Glomerular endothelial cell (primary cell): ENCODE measurements at places on chromosomes 6 and 20.

DNA sequence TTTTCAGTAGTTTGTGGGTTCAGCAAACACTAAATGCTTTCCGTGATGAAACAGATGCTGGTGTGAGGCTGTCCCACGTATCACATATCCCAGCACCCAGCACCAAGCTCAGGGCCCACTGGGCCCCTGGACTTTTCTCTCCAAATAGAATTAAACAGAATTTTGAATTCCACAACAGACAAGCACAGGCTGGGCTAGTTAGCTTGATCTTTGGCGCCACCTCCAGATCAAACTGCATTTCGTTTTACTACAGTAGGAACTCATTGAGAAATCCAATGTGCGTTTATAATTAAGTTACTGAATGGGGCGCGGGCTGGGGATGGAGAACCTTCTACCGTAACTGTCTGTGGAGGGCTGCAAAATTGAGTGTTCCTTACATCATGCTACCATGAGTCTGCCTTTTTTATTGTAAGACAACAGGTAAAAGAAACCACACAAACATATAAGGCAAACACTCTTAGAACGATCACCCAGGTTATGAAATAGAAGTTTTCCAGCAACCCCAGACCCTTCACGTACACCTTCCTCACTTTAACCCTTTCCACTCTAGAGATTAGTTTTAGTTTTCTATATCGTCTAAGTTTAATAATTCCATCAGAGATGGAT lies 107.8 kb downstream of the ZFP64 start:
- DNase-seq = peak; percentile 37

- DNase-seq = no peak
These were observed 189.7 kb downstream of the EDN1 start for GRCh38 chr6:12479881-12480280.

- peak; percentile 44 for DNase-seq
These were observed 49.2 kb downstream of the RARS2 start for GRCh38 chr6:87540539-87540938.

DNA sequence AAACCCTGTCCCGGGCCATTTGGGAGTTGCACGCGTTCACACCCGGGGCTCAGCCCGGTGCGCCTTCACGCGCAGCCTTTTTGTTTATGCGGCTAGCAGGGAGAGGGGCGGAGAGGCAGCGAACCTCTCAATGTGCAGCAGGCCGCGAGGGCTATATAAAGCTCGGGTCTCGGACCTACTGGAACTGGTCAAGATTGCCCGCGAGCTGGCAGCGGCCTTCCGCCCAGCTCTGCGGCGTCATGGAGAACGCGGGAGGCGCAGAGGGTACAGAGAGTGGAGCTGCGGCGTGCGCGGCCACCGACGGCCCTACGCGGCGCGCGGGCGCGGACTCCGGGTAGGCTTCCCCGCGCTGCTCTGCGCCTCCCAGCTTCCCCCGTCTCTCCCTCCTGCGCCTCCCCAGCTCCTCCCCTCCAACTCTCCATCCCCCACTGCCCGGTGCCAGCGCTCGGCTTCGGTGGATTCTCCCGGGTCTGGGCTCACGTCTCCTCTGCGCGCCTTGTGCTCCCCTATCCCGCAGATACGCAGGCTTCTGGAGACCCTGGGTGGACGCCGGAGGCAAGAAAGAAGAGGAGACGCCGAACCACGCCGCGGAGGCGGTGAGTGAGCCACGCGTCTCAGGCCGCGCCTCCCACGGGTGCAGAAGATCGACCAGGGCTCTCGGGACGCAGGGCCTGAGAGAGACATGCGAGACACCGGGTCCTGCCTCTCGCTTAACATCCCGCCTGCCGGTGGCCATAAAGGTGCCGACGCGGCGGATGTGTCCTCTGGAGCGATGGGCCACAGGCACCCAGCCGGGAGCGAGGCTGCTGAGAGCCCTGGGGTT lies at the start of gene RIPPLY2:
Gene RIPPLY2, plus strand, starts transcription at position 183 of the 823 bp plus-strand sequence. Its CDS starts 57 bp downstream, at position 240.
- no peak for DNase-seq

DNA sequence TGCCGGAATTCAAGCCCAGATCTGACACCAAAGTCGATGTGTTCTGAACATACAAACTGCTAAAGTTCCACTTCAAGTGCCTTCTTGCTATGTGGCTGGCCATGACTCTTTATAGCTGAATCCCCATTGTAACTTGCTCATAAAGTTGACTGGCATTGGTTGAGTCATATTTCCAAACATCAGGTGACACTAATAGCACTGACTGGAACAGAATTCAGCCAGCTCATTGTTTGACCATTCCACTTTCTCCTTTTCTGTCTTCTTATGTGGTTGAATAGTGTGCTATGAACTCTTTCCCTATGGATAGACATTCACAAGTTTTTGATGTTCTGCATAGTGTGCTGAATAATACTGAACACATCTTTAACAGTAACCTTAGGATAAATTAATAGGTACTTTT lies 266.2 kb upstream of the ZFP64 start:
- DNase-seq = no peak

GRCh38 chr6:45115696-45116095 lies 212.4 kb upstream of the RUNX2 start:
- DNase-seq = no peak

DNA sequence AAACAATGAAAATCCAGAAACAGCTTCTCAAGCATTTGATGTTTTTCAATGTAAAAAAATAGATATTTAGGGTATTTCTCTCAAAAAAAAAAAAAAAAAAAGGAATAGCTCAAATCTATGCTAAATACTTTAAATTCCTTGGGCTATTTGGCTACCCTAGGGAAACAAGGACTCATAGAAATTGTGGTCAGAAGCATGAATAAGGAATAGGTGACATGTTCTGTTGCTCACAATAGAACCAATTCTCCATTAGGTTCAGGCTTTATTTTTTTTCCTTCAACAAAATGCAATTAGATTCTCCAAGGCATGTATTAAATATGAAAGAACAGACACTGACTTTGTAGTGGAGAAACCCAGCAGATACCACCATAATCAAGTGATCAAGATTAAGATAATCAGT lies 904.3 kb upstream of the FLRT3 start:
- no peak for DNase-seq

GRCh38 chr6:32424589-32425300 lies 14.9 kb upstream of the HLA-DRA start:
- no peak for DNase-seq

DNA sequence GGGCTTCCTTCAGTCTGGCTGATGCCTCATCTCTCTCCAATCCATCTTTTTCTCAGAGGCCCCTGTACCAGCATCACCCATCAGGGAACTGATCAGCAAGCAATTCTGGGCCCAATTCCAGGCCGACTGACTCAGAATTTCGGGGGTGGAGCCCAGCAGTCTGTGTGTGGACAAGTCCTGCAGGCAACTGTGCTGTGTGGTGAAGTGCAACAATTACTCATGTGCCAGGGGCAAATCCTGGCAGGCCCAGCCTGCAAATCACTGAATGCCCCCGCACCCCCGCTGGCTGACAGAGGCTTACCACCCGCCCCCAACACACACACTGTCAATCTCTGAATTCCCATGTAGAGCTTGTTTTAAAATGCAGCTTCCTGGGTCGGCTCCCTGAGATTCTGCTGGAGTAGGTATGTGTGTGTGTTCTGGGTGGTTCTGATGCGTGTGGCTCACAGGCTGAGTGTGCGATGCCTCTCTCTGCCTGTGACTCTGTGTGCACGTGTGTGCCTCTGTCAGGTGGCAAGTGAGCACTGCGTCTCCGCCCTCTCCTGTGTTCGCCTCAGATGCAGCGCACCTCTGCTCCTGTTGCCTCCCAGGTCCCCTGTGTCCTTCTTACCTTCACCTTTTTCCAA lies 45.4 kb downstream of the SSR1 start:
- no peak for DNase-seq

GRCh38 chr6:101212640-101213039 lies 180.9 kb upstream of the GRIK2 start:
- DNase-seq = no peak

- DNase-seq = no peak
These were observed 366.3 kb downstream of the CDKAL1 start for GRCh38 chr6:20900389-20901160.

DNA sequence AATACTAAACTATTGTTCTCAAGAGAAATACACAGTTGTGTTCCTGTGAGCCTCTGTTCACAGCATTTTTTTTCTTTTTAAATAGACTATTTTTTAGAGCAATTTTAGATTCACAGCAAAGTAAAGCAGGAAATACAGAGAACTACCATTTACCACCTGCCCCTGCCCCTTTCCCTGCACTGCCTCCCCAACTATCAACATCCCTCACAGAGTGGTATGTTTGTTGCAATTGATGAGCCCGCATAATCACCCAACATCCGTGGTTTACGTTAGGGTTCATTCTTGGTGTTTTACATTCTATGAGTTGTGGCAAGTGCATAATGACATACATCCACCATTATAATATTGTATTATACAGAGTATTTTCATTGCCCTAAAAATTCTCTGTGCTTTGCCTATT lies 71.6 kb upstream of the TNFAIP3 start:
- DNase-seq = no peak

GRCh38 chr6:118679327-118679901 lies 28.0 kb upstream of the CEP85L start:
- DNase-seq = no peak

DNA sequence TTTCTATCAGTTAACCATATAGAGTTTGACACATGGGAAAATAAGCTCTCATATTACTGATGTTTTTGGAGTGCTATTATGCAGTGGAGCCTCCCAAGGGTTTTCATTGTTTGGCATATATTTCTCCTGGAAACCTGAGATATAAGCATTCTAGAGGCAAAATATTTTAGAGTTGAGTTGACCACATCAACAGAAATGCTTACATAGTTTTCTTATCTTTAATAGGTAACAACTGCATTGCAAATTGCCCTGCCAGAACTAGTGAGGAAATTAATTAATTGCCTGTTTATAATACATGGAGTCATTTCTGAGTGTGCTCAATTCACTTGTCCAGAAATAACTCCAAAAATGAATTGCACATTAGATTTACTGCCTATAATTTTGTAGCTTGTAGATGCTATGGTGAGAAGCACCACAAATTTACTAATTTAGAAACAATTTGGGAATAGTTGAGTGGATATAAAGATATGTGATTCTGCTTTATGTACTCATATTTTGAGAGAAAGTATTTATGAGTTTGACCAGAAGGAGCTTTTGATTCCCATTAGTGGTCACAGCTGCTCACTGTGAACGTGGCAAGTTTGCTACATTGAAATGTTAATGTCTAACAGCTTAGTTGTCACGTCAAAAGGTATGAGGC lies 288.7 kb downstream of the CD109 start:
- no peak for DNase-seq

- DNase-seq = no peak
These were observed 142.9 kb downstream of the RNASET2 start for GRCh38 chr6:166813461-166813860.

DNA sequence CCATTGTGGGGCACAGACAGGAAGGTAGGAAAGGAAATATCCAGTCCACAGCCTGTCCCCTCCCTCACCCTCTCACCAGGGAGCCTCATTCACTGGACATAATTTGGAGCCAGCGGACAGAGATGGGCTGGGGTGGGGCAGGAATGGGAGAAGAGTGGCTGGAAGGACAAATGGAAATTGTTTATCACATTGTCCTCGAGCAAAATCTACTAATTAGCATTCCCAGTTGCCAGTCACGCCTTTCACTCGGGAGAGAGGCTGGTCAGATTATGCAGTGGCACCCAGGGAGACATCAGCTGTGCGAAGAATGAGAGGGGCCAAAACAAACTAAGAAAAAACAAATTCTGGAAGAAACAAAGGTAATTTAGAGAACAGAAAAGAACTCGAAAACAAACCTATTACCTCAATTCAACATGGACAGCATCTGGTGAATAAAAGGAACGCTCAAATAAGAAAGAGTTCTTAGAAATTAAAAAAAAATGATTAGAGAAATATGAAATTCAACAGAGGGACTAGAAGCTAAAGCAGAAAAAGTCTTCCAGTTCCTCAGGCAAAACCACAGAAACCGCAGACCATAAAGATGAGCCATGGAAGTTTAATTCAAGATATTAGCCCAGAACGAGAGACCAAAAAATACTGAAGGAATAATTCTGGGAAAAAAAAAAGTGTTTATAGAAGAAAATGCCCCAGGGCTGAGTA lies 108.5 kb upstream of the RALGAPA2 start:
- no peak for DNase-seq

DNA sequence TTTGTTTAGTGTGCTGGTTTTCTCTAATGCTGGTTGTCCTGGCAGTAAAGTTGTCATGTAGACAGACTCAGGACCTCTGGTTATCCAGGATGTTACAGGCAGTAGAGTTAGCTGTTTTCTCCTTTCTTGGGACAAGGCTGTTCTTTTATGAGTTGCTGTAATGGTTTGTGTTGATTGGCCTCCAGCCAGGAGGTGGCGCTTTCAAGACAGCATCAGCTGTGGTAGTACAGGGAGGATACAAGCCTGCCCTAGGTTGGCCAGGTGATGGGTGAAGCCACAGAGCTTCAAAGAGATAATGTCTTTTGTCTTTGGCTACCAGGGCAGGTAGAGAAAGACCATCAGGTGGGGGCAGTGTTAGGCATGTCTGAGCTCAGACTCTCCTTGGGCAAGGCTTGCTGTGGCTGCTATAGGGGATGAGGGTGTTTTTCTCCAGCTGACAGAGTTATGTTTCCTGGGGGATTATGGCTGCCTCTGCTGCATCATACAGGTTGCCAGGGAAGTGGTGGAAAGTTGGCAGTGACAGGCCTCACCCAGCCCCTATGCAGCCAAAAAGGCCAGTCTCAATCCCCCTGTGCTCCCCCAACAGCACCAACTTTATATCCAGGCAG lies 127.2 kb upstream of the TAB2 start:
- DNase-seq = no peak

DNA sequence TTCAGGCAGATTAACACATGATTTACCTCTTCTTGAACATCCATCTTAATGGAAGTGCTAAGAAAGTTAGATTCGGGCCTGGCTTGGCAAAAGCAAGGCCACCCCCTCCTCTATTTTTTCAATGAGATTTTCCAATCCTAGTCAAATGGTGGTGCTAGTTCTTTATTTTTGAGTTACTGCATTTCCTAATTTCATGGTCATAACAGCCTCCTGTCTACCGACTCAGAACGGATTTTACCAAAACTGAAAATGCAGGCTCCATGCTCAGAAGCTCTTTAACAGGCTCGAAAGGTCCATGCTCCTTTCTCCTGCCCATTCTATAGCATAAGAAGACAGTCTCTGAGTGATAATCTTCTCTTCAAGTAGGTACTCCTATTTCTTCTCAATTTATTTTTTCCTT lies 117.2 kb upstream of the ESR1 start:
- no peak for DNase-seq

DNA sequence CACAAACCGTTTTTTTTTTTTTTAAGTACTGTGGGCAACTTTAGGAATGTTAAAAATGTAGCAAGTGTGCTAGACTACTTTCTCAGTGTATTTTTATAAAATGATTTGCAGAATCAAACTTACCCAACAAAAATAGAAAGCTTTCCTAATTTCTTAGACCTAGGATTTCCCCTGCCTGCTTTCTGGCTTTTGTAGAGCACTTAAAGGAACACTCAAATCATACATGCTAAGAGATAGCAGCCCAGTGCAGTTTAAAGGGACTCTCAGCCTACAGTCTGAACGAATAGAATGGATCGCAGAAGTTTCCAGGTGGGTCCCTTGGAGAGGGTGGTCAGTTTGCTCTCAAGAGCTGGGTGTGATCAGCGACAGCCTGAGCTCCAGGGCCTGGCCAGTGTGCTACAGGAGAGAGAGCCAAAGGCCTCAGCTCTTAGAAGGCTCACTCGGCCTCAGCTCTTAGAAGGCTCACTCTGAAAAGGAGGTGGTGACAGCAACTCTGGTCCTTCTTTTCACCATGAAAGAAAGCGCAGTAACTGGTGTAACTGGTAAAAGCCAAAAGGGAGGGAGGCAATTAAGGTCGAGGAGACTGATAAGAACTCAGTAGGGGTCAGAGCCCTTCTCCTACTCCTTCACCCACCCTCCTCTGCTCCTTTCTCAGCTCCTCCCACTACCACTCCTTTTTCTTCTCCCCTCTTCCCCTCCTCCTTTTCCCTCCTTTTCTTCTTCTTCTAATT lies 142.4 kb downstream of the ZFP64 start:
- DNase-seq = no peak
